A673 (cell line): ENCODE measurements at places on chromosomes 3 and 15. TPM values are rescaled to one million over a fixed set of nuclear protein-coding genes. Genes with fewer than 3 reads are reported as not detected.
A peak's percentile ranks its signal among the peaks of the same experiment; 100 is the strongest.

Gene ZNF774
- 1.5 and 5.4 TPM in 2 replicates for total RNA-seq

GRCh38 chr15:96792216-96792615 lies 461.7 kb downstream of the NR2F2 start:
- DNase-seq: no peak

GRCh38 chr15:70578196-70578595 lies 185.2 kb downstream of the UACA start:
- no peak for DNase-seq

Gene CDHR4
- total RNA-seq: 0.48 TPM in 1 of 2 replicates, not detected in the other

Gene CACNA2D2
- 0.17 and 0.68 TPM in 2 replicates for total RNA-seq

GRCh38 chr3:64150623-64151207 lies 74.6 kb downstream of the PRICKLE2 start:
- no peak for DNase-seq

- DNase-seq: no peak
Measured at GRCh38 chr3:14775011-14775410, 43.8 kb upstream of the FGD5 start.

DNA sequence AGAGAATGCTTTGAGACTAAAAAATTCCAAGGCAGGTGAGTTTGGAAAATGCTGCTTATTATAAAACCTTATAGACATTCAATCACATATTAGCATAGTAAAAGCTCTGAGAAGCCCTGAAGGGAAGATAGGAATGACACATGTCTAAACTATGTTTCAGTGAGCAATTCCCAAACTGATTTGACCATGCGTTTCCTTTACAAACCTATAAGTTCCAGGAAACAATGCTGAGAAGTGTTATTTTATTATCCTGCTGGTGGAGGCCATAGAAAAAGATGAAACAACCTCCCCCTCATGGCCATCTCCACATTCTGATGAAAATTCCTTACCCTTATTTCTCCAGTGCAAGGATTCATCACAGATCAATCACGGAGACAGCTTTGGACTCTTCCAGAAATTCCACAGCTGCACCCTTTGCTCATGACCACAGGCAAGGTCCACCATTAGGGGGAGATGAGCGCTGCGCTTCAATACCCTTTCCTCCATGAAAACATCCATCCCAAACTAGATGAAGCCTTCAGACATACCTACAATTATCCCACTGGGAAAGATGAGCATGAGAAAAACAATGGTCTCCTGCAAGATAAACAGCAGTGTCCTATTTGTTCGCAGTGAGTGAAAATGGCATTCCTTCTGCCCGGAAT lies 372.1 kb downstream of the MAGI1 start:
- no peak for DNase-seq

DNA sequence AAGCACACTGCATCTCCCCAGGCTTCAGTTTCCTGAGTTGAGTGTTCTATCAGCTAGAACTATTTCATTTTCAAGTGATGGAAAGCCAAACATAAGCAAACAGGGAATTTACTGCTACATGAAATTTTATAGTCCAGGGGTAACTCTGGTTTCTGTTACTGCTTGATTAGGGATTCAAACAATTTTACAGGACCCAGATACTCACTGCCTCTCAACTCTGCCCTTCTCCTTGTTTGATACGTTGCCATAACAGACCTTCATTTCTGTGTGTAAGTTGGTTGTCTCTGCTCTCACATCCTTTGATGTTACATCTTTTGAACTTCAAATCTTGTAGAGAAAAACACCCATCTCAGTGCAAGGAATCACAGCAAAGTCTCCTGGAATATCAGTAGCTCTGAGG lies 572.7 kb downstream of the UNC13C start:
- DNase-seq: no peak

GRCh38 chr15:75647370-75648155 lies at the start of gene SNX33:
Gene SNX33, plus strand, starts transcription at chr15:75647912. Its CDS starts 1,191 bp downstream, at chr15:75649103.
- DNase-seq: peak; percentile 77

DNA sequence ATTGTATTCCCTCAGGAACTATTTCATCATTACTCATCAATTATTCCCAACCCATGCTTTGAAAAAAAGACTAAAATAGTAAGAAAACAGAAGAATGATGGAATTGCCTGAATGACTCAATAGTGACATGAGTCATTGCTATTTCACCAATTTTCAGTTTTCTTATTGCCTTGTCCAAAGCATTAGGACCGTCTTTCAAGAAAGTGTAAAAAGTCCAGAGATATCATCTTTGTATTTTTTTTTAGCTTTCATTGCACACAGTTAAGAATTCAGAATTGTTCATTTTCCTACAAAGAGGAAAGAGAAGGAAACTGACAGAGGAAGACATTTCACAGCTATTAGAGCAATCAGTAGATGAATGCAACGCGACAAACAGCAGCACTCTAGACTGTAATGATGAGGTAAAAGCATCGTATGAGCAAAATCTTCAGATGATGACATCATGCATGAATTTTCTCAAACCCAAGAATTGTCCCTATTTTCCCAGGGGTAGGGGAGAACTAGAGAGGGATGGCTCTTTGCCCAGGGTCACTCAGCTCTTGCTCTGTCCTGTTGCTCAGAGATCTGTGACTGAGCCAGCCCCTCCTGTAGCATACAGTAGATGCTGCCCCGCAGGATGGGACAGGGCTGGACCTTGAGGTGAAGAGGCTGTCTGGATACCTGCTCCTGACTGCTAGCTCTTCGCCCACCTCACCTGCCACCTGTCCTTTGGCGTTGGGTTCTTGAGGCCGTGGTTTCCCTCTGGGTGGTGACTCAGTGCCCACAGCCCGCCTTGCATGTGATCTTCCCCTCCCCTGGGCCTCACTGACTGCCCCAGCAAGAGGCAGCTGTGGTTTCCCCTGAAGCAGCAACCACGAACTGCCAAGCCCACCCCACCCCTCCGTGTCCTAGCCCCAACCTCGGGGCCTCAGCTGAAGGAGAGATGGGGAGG lies 84.8 kb downstream of the PPCDC start:
- DNase-seq: peak; percentile 45
